ENCODE measurements at places on chromosomes 1 and 21. TPM values are rescaled to one million over a fixed set of nuclear protein-coding genes. Genes with fewer than 3 reads are reported as not detected.

The TP73 gene
- polyA plus RNA-seq = under 0.01 TPM

The ANGPTL1 gene
- polyA plus RNA-seq = 12.9 TPM

The FOXD3 gene
- 0.24 TPM for polyA plus RNA-seq

The CC2D1B gene
- 21.9 TPM for polyA plus RNA-seq

The USH2A gene
- under 0.01 TPM for polyA plus RNA-seq

The SPRR1B gene
- not detected for polyA plus RNA-seq

The FAM151A gene
- 0.07 TPM for polyA plus RNA-seq

The SPATA17 gene
- 0.56 TPM for polyA plus RNA-seq

The SERTAD4 gene
- 0.12 TPM for polyA plus RNA-seq

The LAMC1 gene
- 39.6 TPM for polyA plus RNA-seq

The BOLA1 gene
- polyA plus RNA-seq = 24.0 TPM

The DENND2C gene
- 18.3 TPM for polyA plus RNA-seq

The FALEC gene
- 0.38 TPM for polyA plus RNA-seq

The MATN1 gene
- polyA plus RNA-seq = 0.07 TPM

The LIX1L gene
- 36.9 TPM for polyA plus RNA-seq

The PLA2G2C gene
- not detected for polyA plus RNA-seq

The NTMT2 gene
- polyA plus RNA-seq = not detected

The CRYAA gene
- not detected for polyA plus RNA-seq

The RNF186 gene
- 0.08 TPM for polyA plus RNA-seq

The KIAA0040 gene
- 48.0 TPM for polyA plus RNA-seq

The CR1L gene
- polyA plus RNA-seq = 0.05 TPM

The CCT3 gene
- 207 TPM for polyA plus RNA-seq

The LGR6 gene
- polyA plus RNA-seq = 0.12 TPM

The LRRC38 gene
- 2.9 TPM for polyA plus RNA-seq

The OR2T8 gene
- polyA plus RNA-seq = not detected

The PANK4 gene
- polyA plus RNA-seq = 31.9 TPM
